ENCODE measurements at places on chromosomes 6 and 20.

DNA sequence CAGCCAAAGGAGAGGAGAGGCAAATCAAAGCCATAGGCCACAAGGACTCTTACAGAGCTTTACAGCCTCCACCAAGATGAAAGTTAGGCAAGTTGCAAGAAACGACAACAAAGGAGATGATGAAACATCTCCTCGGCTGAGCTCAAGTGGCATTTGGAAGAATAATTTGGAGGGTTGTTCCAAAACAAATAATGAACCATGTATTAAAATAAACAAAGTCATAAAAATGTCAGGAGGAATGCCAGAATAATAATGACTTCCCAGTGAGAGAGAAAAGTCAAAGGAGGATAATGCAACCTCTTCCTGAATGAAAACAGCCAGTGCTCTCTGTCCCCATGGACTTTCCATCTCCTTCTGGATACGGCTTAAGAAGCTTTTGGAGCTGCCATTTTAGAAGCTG is 371.4 kb upstream of the ID4 start:
- DNase-seq: no peak

DNA sequence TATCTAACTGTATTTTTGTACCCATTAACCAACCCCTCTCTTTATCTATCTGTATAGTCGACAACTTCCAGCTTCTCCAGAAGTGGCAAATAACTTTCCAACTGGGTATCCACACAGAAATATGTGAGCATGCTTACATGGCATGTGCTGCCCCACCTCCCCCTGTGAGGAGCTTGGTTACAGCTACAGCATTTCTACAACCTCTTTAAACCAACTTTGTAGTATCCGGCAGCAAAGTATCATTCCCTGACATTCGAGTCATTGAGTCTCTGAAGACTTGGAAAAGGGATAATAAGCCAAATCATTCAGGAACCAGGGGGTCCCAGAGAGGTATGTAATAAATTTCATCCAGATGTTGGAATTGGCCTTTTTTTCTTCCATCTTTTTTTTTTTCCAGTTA is 48.2 kb upstream of the ASIP start:
- no peak for DNase-seq

GRCh38 chr6:11251553-11252360 is 19.3 kb upstream of the NEDD9 start:
- DNase-seq: peak; percentile 72

- DNase-seq: no peak
Measured at GRCh38 chr6:85390775-85391174, 59.1 kb upstream of the NT5E start.

- DNase-seq: no peak
Measured at GRCh38 chr20:3740615-3741301, 8.3 kb downstream of the HSPA12B start.

DNA sequence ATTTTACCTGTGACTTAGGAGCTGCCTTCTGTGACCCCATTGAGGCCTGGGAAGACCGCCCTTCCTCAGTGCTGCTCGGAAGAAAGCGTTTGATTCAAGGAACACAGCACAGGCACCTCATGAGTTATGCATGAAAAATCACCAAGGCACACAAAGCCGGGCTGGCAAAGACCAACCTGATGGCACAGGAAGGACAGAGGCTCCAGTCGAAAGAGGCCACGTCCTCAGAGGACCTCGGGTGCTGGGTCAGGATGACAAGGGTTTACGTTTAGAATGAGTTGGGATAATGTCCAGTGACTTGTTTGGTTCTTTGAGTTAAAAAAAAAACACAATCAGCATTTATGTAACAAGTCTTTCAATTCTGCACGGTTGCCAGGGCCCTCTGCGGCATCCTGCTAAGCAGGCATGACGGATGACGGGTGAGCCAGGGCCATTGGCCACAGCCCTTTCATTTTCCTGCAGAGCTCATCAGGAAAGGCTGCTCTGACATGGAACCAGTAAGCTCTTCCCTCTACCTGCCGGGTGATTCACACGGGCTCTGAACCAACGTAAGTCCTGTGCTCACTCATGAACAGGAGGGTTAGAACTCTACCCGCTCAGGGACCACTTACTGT is 112.8 kb downstream of the DACT2 start:
- DNase-seq: no peak

- no peak for DNase-seq
Measured at GRCh38 chr20:10634683-10635411, 39.0 kb downstream of the JAG1 start.

- DNase-seq: no peak
Measured at GRCh38 chr6:161198176-161198575, 75.7 kb downstream of the AGPAT4 start.

GRCh38 chr6:5302995-5303622 is 41.8 kb downstream of the FARS2 start:
- no peak for DNase-seq

GRCh38 chr20:49821870-49822331 is 9.3 kb downstream of the SLC9A8 start:
- DNase-seq: no peak

DNA sequence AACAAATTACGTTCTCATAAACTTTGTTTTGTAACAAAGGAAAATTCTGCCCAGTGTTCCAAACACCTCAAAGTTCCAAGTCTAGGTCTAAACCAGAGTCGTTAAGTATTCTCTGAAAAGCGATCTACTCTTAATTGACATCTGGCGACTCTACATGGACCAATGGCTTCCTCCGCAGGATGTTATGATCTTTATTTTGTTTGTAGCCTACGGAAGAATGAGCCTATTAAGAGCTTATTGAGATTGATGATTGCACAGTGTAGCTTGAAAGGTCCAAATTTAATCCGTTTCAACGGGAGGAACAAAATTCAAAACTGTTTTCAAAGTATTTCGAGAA is 61.1 kb downstream of the FAM217A start:
- no peak for DNase-seq

- DNase-seq: no peak
Measured at GRCh38 chr6:146583966-146584365, 14.8 kb upstream of the ADGB start.

DNA sequence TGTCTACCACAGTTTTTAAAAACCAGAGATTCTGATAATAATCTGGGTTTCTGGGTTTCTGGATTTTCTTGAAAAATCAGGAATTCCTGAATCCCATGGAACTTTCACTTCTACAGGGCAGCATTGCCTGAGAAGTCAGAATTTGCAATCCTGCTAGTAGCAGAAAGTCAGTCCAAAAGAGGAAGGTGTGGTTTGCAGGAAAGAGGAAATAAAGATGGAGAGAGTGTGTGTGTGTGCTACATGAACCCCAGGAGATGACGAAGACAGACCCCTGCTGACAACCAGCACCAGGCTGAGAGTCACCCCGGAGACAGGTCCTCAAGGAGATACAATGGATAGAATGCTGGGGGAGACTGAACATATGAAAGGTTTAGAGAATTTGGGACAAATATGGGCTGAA is 44.9 kb downstream of the PRND start:
- DNase-seq: no peak

DNA sequence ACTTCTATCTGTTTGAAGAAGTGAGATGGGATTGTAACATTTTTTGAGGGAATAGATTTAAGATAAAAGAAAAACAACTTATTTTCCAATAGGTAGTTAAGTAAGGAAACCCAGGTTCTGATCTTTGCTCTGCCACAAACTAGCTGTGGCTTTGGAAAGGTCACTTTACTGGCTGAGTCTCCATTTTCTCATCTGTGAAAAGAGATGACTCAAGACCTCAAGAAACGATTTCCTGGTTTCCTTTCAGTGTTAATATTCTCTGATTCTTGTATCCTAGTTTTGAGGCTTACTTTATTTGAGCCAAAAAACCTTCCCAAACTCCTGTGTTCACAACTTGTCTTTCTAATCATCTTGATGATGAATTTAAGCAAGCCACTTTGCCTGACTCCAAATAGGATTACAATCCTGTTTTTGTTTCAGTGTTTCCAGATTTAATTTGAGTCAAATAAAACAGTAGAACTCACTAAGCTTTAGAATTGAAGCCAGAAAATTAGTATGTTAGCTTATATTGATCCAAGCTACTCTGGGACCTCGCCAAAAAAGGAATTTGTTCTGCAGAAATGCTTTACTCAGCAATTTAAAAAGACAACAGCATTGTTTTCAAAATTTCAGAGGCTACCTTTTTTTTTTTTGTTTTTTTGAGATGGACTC is 51.1 kb downstream of the ENPP1 start:
- DNase-seq: no peak

GRCh38 chr6:91337967-91338366 is 751.1 kb upstream of the MAP3K7 start:
- no peak for DNase-seq

DNA sequence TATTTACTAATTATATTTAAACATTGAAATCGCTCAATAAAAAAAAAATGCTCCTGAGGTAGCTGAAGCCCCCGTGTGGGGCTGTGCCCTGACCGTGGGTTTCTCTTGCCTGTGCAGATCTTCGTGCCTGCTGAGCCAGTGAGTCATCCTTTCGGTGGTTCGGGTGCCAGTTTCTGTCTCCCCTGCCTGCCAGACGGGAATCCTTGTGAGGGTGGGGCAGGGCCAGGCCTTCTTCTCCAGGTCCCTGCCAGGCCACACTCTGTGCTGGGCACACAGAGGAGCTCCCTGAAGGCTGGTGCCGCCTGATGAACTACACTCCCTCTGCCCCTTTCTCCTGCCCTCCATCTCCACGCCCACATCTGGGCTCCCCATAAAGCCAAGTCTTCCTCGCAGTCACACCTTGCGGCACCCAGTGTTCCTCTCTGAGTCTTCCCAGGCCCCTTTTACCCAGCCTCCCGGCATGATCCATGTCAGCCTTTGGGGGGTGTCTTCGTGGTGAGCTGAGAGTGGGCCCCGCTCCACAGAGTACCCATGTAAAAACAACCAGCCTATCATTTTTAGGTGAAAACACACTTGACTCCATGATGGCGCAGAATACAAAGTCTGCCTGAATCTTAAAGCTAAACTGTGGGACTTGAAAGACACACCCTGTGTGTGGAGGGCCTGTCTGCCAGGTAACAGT is 19.3 kb downstream of the FGD2 start:
- no peak for DNase-seq

- no peak for DNase-seq
Measured at GRCh38 chr6:119444642-119445557, 95.3 kb upstream of the MAN1A1 start.

DNA sequence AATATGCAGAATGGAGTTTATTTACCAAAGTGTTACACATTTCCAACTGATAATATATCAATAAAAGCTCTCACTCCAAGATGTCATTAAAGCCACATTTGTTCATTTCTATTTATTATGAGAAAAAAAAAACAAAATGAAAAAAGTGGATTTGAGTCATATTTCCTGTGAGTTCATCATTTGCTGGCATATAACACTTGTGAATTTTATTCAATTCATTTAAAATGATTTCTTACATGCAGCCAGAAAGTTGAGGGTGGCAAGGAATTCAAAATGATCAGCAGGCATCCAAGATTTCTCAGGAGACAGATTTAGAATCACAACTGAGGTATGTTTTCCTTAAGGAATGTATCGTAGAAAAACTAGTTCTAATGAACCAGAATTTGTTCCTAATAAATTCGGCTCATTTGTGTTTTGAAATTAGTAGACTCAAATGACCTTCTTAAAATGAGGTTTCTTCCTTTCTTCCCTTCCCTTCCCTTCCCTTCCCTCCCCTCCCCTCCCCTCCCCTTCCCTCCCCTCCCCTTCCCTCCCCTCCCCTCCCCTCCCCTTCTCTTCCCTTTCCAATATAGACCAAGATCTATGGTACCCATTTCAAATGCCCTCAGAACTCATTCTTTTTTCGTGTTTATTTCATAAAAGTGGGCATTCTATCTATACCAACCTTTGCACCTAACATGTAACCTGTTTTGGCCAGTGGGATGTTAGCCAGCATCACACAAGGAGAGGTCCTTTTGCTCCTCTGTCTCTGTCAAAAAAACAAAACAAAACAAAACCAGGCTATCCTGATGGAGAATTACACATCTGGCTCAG is 357.9 kb upstream of the TSHZ2 start:
- no peak for DNase-seq

DNA sequence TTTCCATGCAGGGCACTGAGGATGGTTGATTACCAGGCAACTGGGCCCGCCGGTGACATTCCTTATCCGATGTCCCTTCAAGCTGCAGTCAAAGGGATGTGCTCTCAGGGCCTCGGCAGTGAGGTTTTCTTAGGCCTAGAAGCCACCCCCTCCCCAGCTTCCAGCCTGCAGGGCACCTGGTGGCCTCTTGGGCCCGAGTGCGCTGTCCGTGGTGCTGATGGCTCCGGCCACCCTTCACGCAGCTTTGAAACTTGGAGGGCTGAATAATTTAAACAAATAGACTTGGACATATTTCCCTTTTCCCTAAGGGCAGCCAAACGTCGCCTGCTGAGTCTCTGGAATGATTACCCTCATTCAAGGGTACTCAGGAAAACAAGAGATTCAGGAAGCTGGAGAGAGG is 8.9 kb upstream of the MLN start:
- no peak for DNase-seq

DNA sequence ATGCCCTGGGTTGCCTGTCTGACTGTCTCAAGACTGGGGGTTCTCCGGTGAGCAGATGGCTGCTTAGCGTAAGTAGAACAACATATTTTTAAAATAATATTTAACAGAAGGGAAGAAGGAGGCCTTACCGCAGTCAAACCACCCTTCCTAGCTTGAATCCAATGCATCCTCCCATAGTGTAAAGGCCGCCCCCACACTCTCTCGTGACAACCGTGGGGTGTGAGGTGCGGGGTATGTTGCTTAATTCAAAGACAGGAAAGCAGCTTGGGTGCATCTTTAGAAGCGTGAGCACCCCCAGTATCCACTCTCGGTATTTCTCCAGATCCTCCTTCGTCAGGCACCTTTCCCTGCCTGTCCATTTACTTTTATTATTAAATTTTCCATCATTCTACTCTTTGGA is 501.2 kb upstream of the CDH4 start:
- DNase-seq: peak; percentile 69

DNA sequence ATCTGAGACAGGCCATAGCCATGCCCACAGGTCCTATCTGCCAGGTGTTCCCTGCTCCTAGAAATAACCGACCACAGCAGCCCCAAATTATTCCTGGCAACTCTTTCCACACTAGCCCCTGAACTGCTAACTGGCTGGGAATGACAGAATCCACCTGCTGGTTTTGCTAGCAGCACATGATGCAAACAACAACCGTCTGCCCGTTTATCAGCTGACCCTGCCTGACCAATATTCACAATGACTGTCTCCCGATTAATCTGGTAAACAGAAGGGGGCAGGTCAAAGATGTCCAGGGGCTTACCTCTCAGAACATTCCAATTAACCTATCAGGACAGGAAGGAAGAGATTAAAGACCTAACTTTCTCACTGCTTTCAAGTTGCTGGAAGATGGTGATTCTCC is 101.5 kb downstream of the NRSN1 start:
- no peak for DNase-seq

DNA sequence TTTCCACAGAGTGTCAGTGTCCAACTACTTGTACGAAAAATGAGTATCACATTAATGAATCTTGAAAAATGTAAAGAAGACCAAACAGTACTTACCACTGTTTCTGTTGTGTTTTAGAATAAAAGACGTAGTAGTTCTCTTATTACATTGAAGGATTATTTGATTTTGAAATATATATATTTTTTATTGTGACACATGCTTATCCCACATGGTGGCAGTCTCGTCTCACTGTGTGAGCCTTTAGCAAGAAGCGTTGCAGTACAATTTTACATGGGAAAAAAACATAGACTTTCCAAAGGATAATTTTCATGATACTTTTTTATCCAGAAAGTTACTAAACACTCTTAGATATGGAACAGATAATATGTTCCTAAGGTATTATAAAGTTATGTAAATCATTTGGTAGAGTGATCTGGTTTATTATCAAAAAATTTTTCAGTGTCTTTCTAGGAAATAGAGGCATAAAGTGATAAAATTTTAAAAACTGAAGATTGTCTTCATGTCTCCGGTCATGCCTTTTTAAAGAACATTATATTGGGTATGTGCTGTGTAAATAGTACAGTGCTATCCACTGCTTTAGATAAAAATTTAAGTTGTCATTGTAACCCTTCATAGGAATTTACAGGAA is 117.5 kb upstream of the SAMD5 start:
- peak; percentile 58 for DNase-seq

GRCh38 chr6:73560182-73560732 is 39.4 kb upstream of the EEF1A1 start:
- DNase-seq: no peak
